ENCODE measurements at places on chromosomes 4 and X.

DNA sequence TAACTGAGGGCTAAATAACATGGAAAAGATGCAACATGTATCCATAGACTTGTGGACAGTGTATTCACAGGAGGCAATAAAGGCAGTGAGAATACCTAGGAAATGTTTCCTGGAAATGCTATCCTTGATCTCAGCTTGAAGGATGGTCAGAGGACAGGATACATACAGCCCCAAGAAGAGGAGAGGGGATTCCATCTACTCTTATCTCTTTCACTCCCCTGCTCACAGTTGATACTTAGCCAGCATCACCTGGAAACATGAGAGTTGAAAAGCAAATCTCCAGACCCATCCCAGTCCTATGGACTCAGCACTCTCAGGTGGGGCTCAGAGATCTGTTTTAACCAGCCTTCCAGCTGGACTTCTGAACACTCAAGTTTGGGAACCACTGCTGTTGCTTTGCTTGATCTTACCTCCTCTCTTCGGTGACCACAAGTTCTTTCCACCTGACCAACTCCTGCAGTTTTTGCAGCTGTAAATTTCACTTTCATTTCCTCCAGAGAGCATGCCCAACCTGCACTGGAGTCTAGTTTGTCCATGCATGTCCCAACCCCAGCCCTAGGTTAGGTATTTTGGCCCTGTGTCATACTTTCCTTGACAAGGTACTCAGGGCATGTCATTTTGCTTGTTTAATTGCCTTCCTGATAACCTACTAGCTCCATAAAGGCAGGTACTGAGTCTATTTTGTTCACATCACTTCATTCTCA is 10.4 kb downstream of the RELL1 start:
- DNase-seq: no peak

GRCh38 chr4:67712000-67712625 is 11.2 kb upstream of the UBA6 start:
- no peak for DNase-seq

DNA sequence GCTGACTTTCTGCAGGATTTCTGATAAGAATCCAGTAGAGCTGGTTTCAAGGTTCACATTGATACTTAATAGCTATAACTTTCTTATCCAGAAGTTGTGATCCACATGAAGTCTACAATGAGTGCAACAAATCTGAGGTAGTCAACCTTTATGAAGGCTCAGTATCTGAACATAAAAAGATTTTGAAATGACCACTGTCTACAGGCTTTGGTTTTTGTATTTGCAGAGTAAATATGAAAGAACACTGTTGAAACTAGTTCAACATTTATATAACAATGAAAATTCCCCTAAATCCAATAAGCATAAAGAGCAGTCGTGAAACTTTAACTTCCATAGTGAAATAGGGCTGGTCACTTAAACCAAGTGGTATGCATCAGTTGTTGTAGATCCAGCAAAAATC is 55.6 kb upstream of the RLIM start:
- DNase-seq: no peak

- DNase-seq: no peak
Measured at GRCh38 chr4:147336252-147336651, 144.6 kb upstream of the EDNRA start.

DNA sequence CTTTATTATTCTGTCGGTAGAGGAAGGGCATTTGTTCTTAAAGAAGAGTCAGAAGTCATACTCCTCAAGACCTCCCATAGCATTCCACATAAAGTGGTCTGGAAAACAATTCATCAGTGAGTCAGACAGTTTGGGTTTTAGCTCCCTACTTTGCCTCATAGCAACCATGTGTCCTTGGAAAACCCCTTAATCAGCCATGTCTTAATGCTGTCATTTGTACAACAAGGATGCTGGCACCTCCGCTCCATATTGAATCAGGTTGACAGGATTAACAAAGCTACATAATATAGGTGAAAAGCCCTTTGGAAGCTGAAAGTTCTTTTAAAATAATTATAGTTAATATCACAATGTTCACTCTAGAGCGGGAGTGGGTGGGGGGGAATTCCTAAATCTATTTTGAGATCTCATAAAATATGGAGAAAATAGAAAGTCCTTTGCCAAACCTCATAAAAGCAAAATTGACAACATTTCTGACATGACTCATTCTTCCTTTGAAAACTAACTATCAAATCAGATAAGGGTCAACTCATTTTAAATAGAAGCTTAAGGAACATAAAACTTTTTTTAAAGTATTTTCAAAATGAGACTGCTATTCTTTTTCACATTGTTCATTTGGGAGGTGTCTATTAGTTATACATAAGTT is 37.3 kb upstream of the GUCY1A1 start:
- peak; percentile 43 for DNase-seq

DNA sequence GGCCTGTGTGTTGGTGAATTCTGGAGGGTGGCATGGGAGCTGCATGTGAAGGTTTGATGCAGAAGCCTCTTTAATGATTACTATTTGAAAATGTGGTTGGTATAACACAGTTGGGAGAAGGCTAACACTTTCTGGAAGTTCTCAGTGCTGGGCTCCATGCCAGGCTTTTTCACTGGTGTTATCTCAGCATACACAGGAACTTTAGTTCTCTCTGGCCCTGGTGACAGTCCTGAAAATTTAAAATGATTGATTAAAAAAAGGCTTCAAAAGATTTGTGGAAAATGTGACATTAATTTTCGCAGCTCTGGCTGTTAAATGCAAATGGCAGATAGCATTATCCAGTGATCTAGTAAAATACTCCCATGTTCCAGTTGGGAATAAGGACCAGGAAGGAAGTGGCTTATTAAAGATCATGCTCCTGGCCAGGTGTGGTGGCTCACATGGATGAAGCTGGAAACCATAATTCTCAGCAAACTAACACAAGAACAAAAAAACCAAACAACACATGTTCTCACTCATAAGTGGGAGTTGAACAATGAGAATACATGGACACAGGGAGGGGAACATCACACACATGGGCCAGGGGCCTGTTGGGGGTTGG is 36.6 kb downstream of the DIPK2B start:
- no peak for DNase-seq

GRCh38 chr4:6946497-6946896 is 36.9 kb downstream of the TBC1D14 start:
- no peak for DNase-seq

DNA sequence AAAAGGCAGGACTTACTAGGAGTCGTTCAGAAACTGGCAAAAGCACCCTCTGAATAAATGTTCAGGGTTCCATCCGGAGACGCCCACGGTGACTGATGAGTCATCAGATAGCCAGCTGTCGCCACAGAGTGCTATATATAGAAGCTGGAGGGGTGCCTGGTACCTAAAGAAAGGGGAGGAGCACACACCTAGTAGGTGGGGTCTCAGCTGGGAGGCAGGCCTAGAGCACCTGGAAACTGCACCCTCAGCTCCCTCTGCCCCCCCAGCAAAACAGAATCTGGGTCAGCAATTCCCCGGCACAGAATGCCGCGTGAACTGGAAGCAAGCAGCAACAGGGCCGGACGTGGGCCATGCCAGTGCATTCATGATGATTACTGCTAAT is 242.0 kb downstream of the BCOR start:
- DNase-seq: no peak

DNA sequence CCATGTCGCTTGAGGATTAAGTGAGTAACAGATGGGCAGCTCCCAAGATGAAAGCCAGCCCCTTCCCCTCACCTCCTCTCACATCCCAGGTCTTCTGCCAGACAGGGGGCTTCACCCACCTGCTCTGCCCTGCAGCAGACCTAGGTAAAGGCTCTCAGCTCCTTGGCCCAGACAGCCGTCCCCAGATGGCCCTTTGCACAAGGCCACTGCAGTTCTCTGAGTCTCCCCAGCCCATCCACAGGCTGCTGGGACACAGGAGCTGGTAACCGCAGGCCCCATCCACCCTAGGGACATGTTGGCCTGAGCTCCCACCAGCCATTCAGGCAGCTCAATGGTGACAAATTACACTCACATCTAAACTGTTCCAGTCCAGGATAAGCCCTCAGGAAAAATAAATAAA is 15.3 kb downstream of the C4orf50 start:
- DNase-seq: no peak

- no peak for DNase-seq
Measured at GRCh38 chr4:169963998-169964397, 62.2 kb downstream of the MFAP3L start.

DNA sequence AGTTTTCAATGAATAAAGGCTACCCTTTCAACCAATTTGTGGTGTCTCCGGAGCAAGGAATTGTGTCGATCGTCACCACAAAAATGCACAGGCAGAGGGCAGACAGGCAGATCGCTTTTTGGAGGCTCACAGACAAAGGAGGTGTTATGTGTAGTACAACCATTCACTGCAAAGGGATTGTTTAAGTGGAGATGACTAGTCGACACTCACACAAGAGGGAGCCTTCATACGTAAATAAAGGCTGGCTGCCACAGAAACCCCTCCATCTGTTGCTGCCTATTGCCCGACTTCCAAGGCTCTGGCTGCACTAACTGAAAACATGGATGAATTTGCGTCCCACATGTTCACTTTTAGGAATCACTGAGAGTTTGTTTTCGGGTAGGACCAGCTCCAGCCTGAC is 281.1 kb downstream of the NKX6-1 start:
- no peak for DNase-seq

GRCh38 chr4:94305466-94306225 is 37.0 kb downstream of the HPGDS start:
- DNase-seq: no peak

DNA sequence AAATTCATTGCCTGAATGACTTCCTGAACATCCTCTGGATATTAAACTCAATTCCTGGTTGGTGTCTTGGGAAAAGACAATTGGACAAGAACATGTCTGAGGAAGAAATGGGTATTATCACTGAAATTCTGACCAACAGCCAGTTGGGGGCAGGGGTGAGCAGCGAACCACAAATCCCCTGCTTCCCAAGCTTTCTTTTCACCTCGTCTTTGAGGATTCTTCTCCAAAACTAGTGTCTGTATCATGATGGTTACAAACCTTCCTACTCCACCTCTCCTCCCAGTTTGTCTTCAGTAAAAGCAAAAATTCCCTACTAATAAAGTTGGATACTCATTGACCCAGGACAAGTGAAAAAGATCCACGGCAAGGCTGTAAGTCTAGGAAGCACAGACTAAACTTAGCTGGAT is 48.3 kb upstream of the WDR1 start:
- no peak for DNase-seq

DNA sequence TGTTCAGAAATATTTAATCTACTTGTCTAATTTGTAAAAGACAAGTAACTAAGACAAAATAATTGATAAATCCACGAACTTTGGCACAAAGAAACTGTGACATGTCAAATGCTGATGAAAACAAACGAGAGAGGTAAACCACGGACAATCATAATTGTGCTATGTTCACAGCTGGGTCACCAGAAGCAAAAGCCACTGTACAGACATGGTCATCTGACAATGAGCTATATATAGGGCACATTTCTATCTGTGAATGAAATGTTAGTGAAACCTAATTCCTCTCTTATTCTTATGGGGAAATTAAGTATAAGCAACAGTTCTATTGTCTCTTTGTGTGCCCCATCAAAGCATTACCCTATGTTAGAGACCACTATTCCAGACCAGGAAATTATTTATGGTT is 444.0 kb upstream of the TRAM1L1 start:
- DNase-seq: no peak

DNA sequence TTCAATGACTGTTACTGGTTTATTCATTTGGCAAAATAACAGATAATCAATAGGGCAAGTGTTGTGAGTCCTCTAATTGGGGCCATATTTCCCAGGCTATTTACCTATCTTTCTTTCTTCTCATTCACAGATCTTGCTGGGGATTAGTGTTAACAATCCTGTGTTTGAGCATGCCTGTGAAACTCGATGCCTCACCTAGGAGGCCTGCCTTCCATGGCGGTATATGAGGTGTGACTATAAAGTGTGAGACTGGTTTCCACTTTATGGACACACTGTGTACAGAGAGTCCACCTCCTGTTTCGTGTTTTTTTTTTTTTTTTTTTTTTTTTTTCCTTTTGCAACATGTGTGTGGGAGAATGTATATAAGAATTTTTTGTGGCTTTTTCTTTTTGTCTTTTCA is 199.3 kb downstream of the BMPR1B start:
- DNase-seq: no peak

GRCh38 chr4:22463179-22463578 is 52.7 kb downstream of the ADGRA3 start:
- DNase-seq: no peak

DNA sequence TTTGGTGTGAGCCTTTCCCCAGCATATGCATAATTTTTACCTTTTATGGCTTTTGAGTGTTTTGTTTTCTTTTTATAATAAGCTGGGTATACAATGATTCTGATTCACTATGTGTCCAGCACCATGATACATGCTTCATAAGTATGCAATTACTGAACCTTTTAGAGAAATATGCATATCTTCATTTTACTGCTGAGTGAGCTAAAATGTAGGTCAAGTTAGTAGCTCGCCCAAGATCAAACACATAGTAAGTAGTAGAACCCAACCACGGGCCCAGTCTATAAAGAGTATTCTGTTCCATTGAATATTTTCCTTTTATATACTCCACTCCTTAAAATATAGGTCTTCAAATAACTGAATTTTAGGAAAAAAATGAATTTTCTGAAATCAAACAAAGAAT is 362.4 kb upstream of the HTR2C start:
- no peak for DNase-seq

GRCh38 chr4:84971319-84971932 is 4.9 kb upstream of the WDFY3 start:
- DNase-seq: no peak

DNA sequence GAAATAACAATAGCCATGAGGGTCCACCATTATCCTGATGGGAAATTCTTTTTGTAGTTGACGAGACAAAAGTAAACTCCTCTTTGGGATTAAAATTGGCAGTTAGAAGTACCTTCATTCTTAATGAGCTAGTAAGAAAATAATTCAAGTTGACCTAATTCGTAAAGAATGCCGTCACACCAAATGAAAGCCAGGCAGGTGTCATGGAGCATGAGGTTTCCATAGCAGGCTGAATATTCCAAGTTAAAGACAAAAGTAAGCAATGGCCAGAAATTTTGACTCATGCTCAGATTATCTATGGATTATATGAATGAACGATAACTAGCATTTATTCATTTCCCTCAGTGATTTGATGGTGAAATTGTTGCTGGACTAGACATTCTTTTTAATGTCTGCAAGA is 192.2 kb upstream of the FAT1 start:
- no peak for DNase-seq

GRCh38 chrX:63350465-63350877 is 661 bp downstream of the SPIN4 start:
- peak; percentile 4 for DNase-seq

DNA sequence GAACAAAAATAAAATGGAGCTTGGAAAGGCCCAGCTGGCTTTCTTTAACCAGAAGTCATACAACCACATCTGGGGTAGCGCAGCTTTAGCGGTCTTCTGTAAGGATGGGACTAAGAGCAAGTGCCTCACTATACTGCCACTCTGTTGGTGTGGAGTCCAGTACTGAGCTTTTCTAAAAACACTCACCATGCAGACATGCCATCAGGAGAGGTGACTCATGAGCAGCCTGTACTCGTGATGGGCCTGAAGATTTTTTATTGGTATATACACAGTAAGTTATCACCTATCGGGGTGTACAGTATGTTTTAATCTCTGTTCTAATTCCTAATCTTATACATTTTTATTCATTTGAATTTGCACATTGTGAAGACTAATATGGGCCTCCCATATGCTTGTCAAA is 9.6 kb downstream of the PPP3CA start:
- DNase-seq: no peak

GRCh38 chr4:156191044-156191781 is 237.5 kb upstream of the CTSO start:
- DNase-seq: no peak

- no peak for DNase-seq
Measured at GRCh38 chr4:169103966-169104412, 93.9 kb upstream of the CBR4 start.

All from HFF-Myc (cell line).